ENCODE measurements at places on chromosomes 13 and 19.

DNA sequence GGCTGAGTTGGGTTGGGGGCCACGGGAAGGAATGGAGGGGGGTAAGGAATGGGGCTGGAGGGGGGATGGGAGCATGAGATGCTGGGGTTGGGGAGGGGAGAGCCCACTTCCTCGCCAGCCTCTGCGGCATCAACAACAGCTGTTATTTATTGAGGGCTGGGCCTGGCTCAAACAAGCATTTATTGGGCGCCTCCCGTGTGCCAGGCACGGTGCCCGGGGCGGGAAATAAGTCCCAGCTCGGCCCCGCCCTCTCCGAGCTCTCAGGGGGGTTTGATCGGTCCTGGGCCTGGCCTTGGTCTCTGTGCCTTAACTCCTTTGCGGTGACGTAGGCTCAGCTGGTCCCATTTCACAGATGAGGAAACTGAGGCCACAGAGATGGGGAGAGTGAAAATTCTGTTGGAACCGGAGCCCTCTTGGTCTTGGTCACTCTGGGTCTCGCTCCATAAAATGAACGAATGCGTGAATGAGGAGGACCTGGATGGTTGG is 919 bp upstream of the ADAMTS10 start:
- no peak for DNase-seq

DNA sequence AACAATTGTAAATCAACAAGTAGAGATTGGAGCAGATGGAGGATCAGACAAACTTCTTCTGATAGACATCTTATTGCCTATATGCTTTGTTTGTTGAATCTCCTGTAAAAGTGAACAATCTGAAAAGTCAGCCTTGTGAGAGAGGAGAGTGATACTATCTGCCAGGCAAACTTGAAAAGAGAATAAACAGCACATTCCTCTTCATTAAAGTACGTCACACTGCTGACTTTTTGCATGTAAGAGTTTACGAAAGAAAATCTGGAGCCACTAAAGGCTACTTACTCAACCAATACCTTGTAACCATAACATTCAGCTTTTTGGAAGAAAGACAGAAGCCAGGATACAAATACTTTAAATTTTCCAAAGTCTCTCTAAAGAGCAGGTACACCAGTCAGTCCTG is 42.5 kb downstream of the EDNRB start:
- DNase-seq, result no peak

- no peak for DNase-seq
Measured at GRCh38 chr13:43544011-43544410, 242.8 kb downstream of the ENOX1 start.

- no peak for DNase-seq
Measured at GRCh38 chr19:11338121-11338520, 1.3 kb downstream of the RAB3D start.

GRCh38 chr13:82749551-82749950 is 1132.7 kb downstream of the SLITRK1 start:
- no peak for DNase-seq

GRCh38 chr13:97975280-97975847 is 21.9 kb downstream of the IPO5 start:
- DNase-seq, result no peak

DNA sequence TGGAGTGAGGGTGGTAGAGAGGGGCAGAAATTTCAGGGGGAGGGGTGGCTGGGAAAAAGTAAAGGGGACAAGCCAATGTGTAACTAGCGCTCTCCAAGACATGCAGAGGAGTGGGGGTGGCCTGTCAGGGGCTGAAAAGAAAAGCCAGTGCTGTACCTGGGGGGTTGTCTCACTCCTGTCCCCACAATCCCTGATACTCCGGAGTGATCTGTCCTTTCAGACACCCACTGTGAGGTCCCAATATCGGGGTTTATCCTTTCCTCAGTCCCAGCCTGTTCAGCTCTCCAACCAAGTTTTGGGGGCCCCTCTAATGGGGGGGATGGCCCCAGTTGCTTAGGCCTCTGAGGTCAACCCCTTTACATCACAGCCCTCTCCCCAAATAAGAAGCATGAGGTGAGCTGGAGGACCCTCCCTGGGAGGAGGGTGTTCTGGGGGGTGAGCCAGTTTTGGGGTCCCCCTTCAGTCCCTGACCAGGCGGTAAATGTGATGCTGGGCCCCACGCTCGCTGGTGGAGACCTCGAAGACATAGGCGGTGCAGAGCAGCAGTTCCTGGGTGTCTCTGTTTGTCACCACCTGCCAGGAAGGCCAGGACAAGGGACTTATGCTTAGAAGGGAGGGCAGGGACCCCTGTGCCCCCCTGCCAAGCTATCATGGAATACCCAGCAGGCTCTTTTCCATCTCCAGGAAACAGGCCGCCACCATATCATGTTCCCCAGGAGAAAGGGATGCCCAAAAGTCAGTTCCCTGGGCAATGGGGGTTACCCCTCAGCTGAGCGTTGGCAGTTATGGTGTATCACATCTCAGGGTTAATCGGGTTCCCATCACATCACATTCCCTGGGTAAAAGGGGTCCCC is 5.9 kb downstream of the CD37 start:
- no peak for DNase-seq

DNA sequence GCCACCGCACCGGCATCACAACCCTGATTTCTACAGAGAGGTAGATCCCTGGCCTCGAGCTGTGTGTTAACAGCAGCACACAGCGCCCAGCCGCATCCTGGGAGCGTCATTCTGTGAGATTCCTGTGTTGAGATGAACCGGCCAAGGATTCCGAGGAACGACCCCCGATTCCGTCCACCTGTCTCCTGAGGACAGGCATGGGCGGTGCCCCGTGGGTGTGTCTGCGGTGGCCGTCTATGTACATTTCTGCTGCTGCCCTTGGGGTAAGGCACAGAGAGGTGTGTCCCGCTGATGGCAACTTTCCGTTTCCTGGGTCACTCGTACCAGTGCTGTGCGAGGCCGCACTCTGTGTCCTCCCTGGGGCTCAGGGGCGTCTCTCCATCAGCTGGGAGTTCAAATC is 16.1 kb upstream of the F2RL3 start:
- no peak for DNase-seq

- no peak for DNase-seq
Measured at GRCh38 chr19:14197882-14198281, 8.1 kb downstream of the ADGRL1 start.

- DNase-seq, result peak; percentile 19
Measured at GRCh38 chr13:90968166-90968904, 379.2 kb upstream of the MIR17HG start.

DNA sequence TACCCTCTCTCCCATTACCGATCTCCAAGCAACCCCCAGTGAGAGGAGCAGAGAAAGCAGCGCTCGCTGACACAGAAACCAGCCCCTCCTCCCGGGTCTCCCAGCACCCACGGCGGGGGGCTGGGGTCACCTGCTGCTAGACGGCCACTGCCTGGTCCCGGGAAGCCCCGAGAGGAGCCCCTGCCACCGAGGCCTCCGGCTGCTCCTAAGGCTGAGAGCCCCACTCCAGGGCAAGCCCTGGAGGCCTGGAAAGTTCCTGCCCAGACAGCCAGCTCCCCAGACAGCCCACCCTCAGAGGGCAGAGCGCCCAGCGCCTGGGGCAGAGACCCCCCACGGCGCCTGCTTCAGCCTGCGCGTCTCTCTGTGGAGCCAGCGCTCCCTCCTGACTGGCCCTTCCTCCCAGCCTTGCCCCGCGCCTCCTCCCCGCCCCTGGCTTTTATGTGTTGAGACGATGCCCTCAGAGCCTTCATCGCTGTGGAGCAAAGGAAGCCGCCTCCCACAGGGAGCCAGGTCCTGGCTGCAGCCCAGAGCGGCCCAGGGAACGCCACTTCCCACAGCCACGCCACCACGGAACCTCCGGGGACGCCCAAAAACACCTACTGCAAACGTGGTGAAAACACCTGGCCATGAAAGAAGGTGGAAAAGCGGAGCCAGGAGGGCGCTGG is 51.1 kb downstream of the MLLT1 start:
- no peak for DNase-seq

GRCh38 chr13:51959773-51960172 is 51.5 kb downstream of the ATP7B start:
- no peak for DNase-seq

DNA sequence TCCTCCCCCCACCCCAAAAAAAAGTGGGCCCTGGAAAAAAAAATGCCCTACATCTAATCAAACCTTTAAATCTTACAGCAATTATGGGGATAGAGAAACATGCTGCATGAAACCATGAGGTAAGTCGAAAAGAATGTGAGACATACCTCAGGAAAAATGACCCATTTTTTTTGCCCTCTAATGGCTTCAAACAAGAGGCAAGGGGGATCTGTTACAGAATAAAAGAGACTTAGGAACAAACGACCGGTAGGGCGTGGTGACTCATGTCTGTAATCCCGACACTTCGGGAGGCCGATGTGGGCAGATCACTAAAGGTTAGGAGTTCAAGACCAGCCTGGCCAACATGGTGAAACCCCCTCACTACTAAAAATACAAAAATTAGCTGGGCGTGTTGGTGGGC is 8.4 kb downstream of the RGL3 start:
- DNase-seq, result no peak
